Activated CD4-positive, alpha-beta T cell treated with anti-CD3 and anti-CD28 coated beads, Interleukin-2, amount 50 U/mL, for 48 hours (primary cell): ENCODE measurements at places on chromosomes 4 and X.

- no peak for DNase-seq
Measured at GRCh38 chr4:73841243-73841925, 4.9 kb downstream of the CXCL6 start.

DNA sequence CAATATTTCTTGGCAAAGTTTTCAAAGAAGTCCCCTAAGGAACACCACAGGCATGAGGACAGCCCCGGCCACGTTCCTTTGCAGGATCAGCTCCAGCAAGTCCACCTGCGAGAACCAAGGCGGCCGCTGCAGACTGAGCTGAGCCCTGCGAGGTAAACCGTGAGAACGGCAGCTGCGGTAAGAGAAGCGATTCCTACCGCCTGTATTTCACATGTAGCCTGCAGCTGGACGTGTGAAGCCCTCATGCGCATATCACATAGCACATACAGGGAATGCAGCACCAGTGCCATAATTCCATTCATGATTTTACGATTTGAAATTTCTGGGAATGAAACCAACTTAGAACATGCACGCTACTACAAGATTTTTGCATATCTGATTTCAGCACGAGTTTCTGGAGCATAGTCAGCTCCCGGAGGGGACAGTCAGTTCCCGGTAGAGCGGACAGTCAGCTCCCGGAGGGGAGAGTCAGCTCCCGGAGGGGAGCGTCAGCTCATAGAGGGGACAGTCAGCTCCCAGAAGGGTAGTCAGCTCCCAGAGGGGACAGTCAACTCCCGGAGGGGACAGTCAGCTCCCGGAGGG is 41.7 kb downstream of the FGFRL1 start:
- DNase-seq = no peak

DNA sequence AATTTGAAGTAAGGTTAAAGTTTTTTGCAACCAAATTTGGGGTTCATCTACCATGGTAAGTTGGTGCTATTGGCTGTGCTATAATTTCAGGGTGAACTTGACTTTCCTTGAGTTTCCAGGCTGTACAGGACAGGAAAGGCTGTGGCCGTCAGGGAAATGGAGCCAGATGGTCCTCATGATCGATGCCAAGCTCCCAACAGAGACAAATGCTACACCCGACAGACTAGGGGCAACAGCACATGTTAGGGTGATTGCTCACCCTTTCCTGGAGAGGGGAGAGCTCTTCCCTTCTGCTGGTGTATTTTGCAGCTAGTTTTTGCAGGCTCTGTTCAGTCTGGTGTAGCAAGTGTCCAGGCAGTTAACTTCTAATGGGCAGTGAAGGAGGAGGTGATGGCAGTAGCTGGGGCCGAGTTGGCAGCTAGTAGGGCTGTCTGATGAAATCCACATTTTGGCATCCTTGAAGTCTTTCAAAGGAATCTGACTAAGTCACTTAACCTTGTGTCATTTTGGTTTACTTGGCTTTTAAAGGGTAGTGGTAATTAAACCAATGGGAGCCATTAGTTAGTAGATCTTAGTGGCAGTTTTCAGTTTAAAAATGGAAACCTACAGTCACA is 47.8 kb downstream of the GAB1 start:
- no peak for DNase-seq

GRCh38 chr4:32962100-32962499 is 2241.9 kb downstream of the PCDH7 start:
- DNase-seq = no peak
